ENCODE measurements at places on chromosomes 3 and 15.

GRCh38 chr15:76996526-76997401, 1.8 kb downstream of the PSTPIP1 start:
- no peak for DNase-seq

GRCh38 chr3:31312400-31312799, 220.3 kb upstream of the STT3B start:
- DNase-seq: no peak

DNA sequence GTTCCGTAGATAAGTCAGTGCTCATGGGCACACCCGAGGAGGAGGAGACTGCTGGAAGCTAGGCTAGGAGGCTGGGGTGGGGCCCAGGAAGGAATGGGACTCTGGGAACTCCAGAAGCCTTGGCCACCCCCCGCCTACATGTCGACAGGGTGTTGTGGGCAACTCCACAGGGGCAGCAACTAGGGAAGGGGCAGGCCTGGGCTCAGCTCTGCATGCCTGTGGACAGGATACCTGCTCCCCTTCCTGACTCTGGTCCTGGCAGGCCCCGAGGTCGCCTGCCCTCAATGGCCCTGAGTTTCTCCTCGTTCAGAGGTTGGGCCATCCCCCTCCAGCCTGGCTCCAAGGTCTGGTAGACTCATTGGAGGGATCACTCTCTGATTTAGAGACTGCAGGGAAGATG, 138.9 kb upstream of the LINGO1 start:
- DNase-seq: no peak

DNA sequence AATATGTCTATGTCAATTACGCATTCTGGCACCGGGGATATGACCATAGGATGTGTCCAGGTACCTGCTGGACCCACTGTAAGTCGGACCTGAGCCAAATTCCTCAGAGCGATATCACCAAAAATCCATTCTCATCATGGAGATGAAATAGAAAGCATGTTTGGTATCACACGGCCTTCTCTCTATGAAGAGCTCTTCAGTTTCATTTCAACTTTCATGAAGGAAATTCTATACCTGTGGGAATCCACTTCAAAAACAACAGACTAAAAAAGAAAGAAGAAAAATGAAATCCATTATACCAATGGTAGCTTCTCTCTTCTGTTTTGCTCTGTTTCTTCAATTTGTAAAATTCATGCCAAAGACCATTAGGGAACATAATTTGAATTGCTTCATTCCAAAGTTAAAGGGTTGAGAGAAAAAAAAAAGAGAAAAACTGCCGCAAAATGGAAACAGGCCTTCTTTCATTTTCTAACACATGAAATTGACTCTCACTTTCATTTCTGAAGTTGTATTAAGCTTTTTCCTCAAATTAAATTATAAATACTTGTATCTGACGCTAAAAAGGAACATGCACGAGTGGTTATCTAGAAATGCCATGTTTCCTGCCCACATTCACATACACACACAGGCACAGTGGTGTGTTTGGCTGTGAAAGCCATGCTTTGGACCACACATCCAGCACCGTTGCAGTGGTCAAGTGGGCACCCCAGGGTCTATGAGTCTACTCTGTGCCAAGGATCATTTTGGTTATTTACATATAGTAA, 46.9 kb upstream of the DIPK2A start:
- DNase-seq: no peak

GRCh38 chr3:18185624-18186023, 239.5 kb downstream of the SATB1 start:
- no peak for DNase-seq

DNA sequence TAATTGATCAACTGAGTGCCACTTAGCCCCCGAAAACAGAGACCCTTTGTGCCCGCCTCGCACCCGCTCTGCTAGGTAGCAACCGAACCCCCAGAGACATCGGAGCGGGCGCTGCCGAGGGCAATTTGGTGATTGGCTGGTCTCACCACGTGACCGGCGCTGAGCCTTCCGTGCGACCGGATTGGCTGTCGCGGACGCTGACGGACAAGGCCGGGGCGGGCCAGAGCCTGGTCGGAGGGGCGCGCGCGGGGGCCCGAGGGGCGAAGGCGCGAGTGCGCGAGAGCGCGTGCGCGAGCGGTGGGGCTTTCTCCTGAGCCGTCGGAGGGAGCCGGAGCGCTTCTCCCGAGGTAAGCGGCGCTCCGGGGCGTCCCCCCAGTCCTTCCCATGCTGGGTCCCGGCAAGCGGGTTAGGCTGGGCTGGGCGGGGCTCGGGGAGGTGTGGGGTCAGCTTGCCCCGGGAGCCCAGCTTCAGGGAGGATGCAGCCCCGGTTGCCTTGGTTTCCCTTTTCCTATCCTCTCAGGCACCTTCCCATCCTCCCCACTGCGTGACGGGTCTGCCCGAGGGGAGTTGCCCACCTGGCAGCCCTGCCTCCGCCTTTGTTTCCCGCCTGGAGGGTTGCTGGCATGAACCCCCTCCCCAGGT, at the start of gene TMEM108:
TSS of gene TMEM108 (plus strand) at position 303 of the 642 bp plus-strand sequence.
- peak; percentile 97 for DNase-seq

DNA sequence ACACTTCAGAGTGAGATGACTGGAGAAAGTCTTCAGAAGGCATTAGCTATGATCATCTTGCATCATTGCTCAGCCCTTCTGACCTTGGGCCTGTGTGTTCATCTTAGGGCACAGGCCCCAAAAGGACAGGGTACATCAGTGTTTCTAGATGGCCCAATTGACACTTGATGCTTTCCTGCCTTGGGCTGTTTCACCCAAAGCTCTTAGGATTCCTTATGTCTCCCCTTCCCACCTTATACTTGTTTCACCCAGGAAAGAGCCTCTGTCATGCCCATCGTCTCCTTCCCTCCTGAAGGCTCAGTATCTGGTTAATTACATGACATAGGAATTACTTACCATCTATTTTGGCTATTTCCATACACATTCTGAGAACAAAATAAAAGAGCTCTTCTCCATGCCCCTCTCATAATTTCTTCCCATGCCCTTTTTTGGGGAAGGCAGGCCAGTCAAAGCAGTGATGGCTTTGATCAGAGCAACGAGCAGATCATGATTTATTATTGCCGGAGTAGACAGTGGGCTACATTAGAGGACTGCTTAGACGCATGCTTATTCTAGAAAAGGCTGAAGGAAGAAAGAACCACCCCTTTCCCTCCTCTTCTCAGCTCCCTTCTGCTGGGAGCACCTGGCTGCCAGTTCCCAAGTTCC, 72.9 kb downstream of the GHSR start:
- no peak for DNase-seq

GRCh38 chr15:54772663-54773062, 424.1 kb downstream of the RSL24D1 start:
- DNase-seq: no peak

GRCh38 chr3:120162400-120162799, 68.2 kb upstream of the GSK3B start:
- DNase-seq: no peak

DNA sequence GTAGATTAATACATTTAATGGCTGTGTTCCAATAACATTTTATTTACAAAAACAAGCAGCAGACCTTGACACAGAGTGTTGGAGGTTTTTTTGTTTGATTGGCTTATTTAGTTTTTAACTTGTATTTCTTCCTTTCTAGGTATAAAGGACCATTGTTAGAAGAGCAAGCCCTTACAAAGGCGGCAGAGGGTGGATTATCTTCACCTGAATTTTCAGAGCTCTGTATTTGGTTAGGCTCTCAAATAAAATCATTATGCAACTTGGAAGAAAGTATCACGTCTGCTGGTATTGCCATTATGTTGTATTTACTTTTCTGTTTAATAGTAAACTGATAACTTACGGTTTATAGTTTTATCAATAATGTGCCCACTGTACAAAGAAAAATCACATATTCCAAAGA, 10.0 kb downstream of the FAM98B start:
- DNase-seq: no peak

DNA sequence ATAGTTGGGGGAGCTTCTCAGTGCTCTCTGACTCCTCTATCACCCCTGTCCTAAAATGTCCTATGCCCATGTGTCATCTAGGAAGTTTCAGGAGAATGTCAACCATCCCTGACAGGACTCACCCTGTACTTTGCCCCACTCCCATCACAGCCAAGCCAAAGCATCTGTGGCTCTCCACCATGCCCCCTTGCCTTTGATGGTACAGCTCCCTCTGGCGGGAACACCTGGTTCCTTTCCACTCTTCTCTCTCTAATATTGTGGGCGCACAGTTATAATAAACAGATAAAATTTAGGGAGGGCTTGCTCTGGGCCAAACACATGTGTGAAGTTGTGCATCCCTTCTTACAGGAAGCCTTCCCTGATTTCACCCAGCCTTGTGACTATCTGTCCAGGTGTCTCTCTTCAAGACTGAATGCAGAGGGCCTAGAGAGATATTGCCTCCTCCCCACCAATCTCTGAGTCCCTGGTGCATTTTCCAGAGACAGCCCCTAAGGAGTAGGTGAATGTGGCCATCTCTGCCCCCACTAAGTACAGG, 62.8 kb downstream of the ISG20 start:
- no peak for DNase-seq

- DNase-seq: no peak
Measured at GRCh38 chr3:60746043-60746638, 505.1 kb downstream of the FHIT start.

DNA sequence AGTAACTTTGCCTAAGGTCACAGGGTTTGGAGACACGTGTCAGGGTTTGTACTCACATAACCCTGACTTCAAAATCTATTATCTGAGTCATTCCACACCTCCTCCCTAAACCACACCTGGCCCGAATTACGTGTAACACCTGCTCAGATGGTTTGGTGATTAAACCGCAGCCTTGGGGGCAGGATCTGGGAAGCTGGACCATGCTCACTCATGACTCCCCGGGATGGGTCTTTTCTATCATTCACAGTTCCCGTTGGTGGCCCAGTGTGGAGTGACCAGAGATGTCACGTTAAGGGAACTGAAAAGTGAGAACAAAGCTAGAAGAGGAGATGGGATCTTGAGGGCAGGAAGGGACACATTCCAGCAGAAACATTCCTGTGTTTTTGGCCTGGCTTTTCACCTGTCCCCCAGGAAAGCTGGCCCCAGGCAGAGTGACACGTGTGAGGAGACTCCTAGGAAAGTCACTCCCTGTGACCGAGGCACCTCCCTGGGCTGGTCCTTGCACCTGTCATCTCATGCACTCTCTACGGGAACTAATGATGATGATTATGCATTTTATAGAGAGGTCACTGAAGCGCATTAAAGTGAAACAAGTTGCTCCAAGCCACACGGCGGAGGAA, 75.4 kb upstream of the POMGNT2 start:
- no peak for DNase-seq

DNA sequence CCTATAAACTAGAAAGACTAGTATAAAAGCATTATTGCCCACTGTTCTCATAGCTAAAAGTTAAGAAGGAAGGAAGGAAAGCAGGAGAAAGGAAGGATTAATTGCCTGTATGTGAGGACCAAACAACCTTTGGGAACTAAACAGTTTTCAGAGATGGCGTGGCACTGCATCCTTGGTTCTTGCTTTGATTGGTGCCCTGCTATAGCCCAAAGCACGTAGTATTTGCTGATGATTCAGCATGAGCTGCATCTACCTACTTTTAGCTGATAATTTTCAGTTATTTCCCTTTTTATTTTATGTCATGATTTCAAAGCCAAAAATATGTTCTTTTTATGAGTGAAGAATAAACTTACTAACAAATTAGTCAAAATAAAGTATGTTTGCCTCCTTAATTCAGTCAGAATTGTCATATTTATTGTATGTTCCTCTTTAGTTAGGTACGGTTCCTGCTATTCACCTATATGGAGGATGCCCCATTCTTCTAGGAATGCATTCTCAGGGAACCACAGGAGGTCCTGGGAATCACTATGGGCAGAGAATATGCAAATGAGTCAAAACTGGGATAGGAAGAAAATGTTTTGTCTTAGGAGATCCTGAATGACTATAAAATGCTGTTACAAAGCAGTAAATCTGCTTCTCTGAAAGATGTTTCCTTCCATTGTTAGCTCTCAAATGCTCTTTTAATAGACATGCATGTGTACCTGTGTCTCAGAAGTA, 65.4 kb upstream of the THSD4 start:
- no peak for DNase-seq

DNA sequence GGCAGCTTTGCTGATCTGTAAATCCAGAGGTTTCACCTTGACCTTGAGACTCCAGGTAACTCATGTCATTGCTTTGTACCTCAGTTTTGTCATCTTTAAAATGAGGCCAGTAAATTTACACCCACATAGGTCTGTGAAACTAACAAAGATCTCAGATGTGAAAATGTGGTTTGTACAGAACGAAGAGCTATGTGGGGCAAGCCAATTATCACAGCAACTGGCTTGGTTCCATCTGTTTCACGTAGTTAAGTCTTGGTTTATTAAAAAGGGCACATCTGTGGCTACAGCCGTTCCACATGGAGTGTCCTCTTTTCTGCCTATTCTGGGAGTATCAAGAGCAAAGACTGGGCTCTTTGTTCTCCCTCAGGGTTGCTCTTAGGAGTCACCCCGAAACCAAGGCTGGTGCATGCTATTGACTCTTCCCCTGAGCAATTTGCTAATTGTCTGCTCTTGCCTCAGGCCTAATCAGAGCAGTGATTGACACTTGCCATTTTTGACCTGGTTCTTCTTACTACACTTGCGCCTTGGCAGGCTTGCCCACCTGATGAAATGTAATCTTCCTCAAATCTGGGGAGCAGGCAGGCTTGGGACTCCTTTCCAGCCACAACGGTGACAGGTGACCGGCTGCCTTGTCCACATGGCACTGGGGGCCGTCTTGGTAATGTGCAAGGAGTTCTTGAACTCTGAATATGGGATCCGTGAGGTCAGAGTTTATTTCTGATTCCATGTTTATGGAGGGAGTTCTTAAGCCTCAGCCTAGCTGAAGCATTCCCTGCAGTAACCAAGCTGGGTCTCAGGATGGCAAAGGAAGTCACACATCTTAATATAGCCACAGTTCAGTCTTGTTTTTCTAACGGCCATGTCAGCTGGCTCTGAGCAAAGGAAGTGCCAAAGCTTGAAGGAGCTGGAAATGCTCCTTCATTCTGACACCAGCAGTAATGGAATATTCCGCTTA, 40.1 kb downstream of the EAF1 start:
- DNase-seq: no peak

GRCh38 chr15:63466378-63467192, 37.8 kb upstream of the USP3 start:
- DNase-seq: peak; percentile 66

DNA sequence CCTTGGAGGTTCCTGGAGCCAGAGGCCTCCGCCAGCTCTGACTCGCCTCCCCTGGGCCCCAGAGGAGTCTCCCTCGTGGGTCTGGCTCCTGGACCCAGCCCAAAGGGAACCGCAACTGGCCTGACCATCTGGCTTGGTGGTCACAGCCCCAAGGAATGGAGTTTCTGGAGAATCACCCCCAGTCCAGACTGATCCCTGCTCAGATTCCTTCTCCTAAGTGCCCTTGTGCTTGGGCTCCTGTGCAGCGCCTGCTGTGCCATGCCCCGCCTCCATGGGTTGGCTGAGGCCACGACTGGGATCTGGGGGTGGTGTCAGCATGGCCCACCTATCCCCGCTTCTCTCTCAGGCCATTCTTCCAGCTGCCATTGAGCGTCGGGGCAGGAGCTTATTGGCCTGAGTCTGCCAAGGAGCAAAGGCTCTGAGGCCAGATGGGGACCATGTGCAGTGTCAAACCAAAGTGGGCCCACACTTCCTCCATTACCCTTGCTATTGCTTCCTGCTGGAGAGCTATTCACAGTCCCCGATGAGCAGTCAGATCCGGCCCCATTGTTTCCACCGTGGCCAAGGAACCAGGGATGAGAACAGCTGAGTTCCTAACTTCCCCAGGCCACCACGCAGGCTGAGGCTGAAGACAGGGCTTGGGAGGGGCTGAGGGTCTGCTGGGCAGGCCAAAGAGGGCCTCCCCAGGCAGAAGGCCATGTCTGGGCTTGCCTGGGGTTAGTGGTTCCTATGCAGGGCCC, 19.0 kb downstream of the CSPG4 start:
- no peak for DNase-seq

- no peak for DNase-seq
Measured at GRCh38 chr3:52490939-52491526, 4.1 kb upstream of the STAB1 start.
